ENCODE measurements at places on chromosomes 2 and 18. TPM values are rescaled to one million over a fixed set of nuclear protein-coding genes. Genes with fewer than 3 reads are reported as not detected.

Gene SPP2
- not detected for polyA plus RNA-seq

Gene VWA3B
- polyA plus RNA-seq = not detected

Gene DSC1
- polyA plus RNA-seq = 3.9 TPM

Gene PGAP1
- polyA plus RNA-seq = 0.43 TPM

Gene IL36RN
- not detected for polyA plus RNA-seq

GRCh38 chr2:219020604-219021365 lies 20.5 kb downstream of the CFAP65 start:
- H3K36me3 ChIP-seq = no peaks in the 10 kb centered on the region
- H3K4me1 ChIP-seq = no peaks in the 10 kb centered on the region
- H3K27ac ChIP-seq = no peak overlapping the region
- H3K4me3 ChIP-seq = no peak overlapping the region

DNA sequence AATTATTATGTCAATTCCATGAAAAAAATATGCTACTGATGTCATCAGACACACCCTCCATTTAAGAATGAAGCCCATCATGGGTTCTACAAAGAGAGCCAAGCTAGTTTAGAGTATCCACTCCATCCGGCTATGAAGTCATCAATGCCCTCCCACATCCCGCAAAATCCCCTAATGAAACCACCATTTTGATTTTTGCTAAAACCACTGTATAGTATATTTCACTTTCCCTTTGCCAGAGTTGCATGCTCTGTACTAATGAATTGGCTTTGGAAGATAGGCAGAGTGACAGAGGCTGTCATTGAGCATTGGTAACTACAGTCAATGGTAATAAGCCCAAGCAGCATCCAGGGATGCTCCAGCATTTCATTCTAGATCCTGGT lies 118.6 kb downstream of the ANKRD44 start:
- peaks cover under 1% of the 10 kb centered on the region for H3K36me3 ChIP-seq
- H3K27ac ChIP-seq = peak overlapping the region; percentile 77
- H3K4me1 ChIP-seq = peaks cover 92% of the 10 kb centered on the region
- peak; percentile 69 for DNase-seq

GRCh38 chr18:73479477-73479876 lies 611.7 kb upstream of the NETO1 start:
- DNase-seq = no peak
- H3K27ac ChIP-seq = no peak overlapping the region
- no peaks in the 10 kb centered on the region for H3K36me3 ChIP-seq
- no peaks in the 10 kb centered on the region for H3K4me1 ChIP-seq

DNA sequence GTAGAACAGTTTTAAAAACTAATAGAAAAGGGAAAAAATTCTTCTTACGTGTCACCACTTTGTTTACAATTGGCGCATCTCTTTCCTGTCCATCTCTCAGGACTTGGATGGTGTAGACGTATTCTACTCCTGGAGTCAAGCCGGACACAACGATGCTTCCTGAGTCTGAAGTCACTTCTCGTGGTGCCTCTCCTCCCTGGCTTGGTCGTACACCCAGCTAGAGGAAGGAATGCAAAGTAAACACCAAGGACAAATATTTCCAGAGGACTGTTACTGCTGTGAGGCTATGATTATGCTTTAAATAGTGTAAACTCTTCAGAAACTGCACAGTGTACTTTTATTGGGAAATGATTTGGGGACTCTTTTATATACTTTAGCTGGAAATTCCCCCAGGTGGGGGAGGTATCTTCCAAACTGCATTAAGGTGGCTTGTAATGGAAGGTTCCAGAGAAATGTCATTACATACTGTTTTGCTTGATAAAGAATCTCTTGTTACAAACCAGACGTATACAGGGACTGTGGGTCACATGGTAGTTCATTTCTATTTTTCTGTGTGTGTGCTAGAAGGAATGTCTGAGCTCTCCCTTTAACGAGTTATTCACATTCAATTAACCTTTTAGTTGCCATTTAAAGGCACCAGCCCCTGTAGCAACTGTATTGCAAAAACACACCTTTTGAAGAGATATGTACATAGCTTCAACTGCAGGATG lies 38.1 kb downstream of the FN1 start:
- H3K27ac ChIP-seq = no peak overlapping the region
- no peak overlapping the region for H3K4me3 ChIP-seq
- no peaks in the 10 kb centered on the region for H3K4me1 ChIP-seq
- no peaks in the 10 kb centered on the region for H3K27me3 ChIP-seq
- no peaks in the 10 kb centered on the region for H3K36me3 ChIP-seq

GRCh38 chr18:68822926-68823325 lies 25.0 kb downstream of the CCDC102B start:
- H3K4me3 ChIP-seq = no peak overlapping the region
- no peak for DNase-seq
- no peaks in the 10 kb centered on the region for H3K36me3 ChIP-seq
- H3K27ac ChIP-seq = no peak overlapping the region
- no peaks in the 10 kb centered on the region for H3K4me1 ChIP-seq

- no peaks in the 10 kb centered on the region for H3K36me3 ChIP-seq
- H3K27ac ChIP-seq = no peak overlapping the region
- no peaks in the 10 kb centered on the region for H3K27me3 ChIP-seq
- no peak overlapping the region for H3K4me3 ChIP-seq
- peaks cover 15% of the 10 kb centered on the region for H3K4me1 ChIP-seq
- no peak for DNase-seq
These were observed 1.2 kb upstream of the MAPRE3 start for GRCh38 chr2:26969077-26969844.

DNA sequence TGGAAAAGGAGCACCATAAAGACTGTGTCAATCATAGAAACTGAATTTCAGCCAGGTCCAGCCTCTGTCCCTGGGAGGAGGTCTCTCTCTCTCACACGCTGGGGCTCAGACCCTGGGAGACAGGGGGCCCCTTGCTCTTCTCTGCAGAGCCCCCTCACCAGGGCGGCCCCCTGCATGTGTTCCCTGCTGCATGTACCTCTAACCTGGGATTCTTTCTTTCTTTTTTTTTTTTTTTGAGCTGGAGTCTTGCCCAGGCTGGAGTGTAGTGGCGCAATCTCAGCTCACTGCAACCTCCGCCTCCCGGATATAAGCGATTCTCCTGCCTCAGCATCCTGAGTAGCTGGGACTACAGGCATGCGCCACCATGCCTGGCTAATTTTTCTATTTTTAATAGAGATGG lies 46.5 kb downstream of the TPO start:
- H3K27me3 ChIP-seq = no peaks in the 10 kb centered on the region
- H3K4me1 ChIP-seq = no peaks in the 10 kb centered on the region
- no peaks in the 10 kb centered on the region for H3K36me3 ChIP-seq
- no peak for DNase-seq

DNA sequence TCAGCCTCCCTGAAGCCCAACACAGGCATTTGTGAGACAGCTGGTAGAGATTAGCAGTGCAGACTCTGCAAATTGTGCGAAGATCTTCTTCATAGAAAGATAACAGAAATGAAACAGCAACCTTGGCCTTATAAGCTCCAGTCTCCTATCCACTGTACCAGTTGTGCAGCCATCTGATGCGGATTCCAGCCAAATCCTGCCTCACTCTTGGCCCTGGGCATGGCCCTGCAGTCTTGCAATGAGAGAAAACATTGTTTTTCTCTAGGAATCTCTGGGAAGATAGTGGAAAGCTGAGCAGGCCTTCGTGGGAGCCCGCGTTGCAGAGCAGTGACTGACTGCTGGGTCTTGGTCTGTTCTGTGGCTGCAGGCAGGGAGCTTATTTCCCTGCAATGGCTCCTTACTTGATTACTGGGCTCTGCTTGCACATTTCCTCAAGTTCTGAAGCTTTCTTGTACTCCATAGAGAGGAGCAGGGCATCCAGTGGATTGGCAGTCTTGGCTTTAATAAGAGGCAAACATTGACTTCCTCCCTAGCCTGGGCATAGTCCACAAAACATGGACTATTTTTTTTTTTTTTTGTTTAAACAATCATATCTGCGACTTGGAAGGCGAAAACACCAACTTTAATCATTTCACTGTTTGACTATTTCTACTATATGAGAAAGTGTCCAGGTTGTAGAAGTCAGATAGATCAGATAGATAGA lies 193.0 kb downstream of the ACTR3 start:
- no peak overlapping the region for H3K4me3 ChIP-seq
- H3K36me3 ChIP-seq = no peaks in the 10 kb centered on the region

- H3K27ac ChIP-seq = no peak overlapping the region
- no peaks in the 10 kb centered on the region for H3K36me3 ChIP-seq
- H3K27me3 ChIP-seq = no peaks in the 10 kb centered on the region
- no peak overlapping the region for H3K4me3 ChIP-seq
These were observed 154.1 kb upstream of the HDAC4 start for GRCh38 chr2:239554766-239555570.

DNA sequence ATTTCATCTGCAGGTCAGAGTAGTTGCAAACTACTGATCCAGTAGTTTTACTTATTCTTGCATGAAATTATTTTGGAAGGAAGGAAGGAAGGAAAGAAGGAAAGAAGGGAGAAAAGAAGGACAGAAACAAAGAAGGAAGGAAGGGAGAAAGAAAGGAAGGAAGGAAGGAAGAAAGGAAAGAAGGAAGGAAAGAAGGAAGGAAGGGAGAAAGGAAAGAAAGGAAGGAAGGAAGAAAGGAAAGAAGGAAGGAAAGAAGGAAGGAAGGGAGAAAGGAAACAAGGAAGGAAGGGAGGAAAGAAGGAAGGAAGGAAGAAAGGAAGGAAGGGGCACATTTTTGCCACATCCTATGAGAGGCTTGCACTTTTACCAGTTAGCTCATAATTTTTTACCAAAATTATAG lies 186.2 kb downstream of the LRRTM4 start:
- H3K4me1 ChIP-seq = no peaks in the 10 kb centered on the region
- H3K27ac ChIP-seq = no peak overlapping the region
- no peaks in the 10 kb centered on the region for H3K27me3 ChIP-seq
- no peak for DNase-seq
- no peaks in the 10 kb centered on the region for H3K36me3 ChIP-seq
- no peak overlapping the region for H3K4me3 ChIP-seq

DNA sequence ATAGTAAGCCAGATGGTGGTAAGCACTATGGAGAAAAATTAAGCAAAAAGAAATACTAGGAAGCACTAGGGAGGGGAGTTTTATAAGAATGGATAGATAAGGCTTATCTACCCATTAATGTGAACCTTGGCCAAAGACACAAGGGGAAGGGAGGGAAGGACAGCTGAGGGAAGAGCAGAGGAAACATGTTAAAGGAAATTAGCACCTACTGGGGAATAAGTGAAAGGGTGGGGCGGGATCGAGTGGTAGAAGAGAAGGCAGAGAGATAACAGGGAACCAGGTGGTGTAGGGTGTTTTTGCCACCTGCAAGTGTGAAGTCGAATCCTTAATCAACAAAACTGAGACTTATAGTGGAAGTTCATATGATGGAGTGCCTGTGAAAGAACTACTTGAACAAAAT lies 1.7 kb downstream of the UNC80 start:
- no peak overlapping the region for H3K27ac ChIP-seq
- H3K4me3 ChIP-seq = no peak overlapping the region
- no peaks in the 10 kb centered on the region for H3K4me1 ChIP-seq
- H3K36me3 ChIP-seq = no peaks in the 10 kb centered on the region
- H3K27me3 ChIP-seq = no peaks in the 10 kb centered on the region

DNA sequence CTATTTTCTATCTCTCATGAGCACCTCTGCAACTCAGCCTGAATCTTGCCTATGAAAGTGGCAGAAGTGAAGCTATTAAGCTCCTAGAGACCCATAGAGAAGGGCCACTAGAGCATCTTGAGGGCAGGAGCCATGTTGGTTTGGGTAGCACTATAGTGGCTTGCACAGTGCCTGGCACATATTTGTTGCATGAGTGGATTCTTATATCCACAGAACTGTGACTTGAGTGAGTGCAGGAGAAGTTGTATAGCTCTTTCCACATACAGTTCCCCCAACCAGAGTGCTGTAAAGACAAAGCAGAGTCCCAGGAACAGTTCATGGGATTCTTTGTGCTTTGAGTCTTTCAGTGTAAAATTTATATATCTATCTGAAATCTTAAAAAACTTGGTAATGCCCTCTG lies 205.5 kb upstream of the FOSL2 start:
- H3K27ac ChIP-seq = no peak overlapping the region
- H3K4me3 ChIP-seq = no peak overlapping the region
- H3K4me1 ChIP-seq = no peaks in the 10 kb centered on the region
- no peaks in the 10 kb centered on the region for H3K27me3 ChIP-seq

DNA sequence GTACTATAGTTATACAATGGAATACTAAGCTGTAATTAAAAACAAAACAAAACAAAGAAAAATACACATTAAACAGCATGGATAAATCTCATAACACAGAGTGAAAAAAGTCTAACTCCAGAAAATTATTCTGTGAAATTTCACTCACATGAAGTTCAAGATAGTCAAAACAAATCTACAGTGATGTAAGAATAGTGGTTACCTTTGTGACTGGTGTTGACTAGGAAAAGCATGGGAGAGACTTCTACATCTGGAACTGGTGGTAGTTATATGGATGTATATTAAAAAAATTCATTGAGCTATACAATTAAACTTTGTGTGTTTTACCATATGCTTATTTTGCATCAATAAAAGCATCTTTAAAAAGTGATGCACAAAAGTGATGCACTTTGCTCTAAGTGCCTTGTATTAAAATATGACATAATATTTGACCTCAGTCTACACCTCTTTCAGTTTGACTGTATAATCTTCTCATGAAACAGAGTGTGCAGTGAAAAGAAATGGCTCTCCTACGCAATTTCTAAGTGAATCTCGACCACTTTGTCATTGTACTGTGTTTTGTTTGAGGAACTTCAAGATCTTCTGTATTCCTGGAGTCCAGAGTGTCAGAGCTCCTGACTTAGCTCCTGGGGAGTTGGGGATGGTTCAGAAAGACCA lies 28.0 kb downstream of the STAT4 start:
- H3K4me3 ChIP-seq = no peak overlapping the region
- H3K36me3 ChIP-seq = no peaks in the 10 kb centered on the region
- H3K27ac ChIP-seq = no peak overlapping the region
- H3K27me3 ChIP-seq = no peaks in the 10 kb centered on the region
- H3K4me1 ChIP-seq = peaks cover 37% of the 10 kb centered on the region

DNA sequence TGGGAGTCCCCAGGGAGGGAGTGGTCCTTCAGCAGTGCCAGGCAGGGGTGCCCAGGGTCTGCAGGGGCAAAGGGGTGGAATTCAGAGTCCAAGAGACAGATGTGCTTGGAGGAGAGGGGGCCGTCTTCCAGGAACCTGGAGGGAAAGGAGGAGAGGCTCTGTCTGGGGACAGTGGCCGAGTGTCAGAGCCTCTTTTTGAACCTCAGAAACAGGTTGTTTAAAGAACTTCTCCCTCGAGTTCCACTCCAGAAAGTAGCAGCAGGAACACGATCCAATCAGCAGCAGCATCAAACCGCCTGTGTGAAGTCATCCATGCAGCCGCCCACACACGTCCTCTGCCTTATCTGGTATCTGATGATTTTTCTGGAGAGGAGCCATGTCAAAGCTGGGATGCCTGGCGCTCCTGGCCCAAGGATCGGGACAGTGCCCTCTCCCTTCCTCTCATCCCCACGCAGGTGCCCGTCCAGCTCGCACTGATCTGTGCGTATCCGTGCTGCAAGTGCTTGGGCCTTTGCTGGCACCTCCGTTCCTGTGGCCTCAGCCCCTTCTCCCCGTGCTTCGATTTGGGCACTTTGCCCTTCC lies 205.1 kb downstream of the NDUFA10 start:
- H3K4me3 ChIP-seq = no peak overlapping the region
- DNase-seq = no peak
- no peaks in the 10 kb centered on the region for H3K4me1 ChIP-seq
- no peaks in the 10 kb centered on the region for H3K27me3 ChIP-seq
